CD14-positive monocyte (primary cell): ENCODE measurements at places on chromosomes 1 and 21.

GRCh38 chr1:181556631-181557030 is 73.3 kb downstream of the CACNA1E start:
- DNase-seq: no peak

- no peak for DNase-seq
Measured at GRCh38 chr1:119150150-119150549, 9.7 kb upstream of the WARS2 start.

- no peak for DNase-seq
Measured at GRCh38 chr21:45873418-45873817, 108.2 kb upstream of the COL6A1 start.

- no peak for DNase-seq
Measured at GRCh38 chr1:85799737-85800136, 91.5 kb upstream of the ZNHIT6 start.

- no peak for DNase-seq
Measured at GRCh38 chr1:204042516-204042915, 30.4 kb upstream of the SOX13 start.

DNA sequence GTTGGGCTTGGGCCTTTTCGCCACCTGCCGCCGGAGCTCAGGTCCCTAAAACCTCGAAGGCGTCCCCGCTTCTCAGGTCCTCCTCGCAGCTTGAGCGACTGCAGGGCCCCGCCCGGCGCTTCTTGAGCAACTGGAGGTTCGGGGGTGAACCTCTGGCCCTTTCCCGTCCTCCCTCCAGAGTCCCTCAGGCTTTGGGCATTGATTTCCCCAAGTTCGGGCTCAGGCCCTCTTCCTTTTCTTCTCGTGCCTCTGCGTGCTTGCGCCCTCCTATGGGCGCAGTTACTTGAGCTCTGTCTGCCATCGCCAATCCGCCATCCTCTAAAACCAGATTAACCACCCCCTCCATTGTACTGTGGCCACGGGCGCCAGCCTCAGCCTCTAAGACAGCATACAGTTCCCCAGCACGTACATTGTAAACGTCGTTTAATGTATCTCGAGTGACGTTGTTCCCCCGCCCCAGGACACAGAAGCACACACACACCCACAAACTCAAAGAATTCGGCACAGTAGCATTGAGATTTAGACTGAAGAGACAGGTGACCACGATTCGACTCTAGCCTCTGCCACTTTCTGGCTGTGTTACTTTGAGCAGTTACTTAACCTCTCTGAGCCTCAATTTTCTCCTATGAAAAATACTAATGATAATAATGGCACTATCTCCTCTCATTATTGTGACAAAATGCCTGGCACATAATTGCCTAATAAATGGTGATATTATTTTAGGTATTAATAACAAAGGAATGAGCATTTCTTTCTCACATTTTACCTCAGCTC is 22.6 kb downstream of the BTG2 start:
- DNase-seq: peak; percentile 71

GRCh38 chr1:30659702-30660101 is 63.7 kb downstream of the MATN1 start:
- DNase-seq: no peak

GRCh38 chr1:192802406-192802805 is 6.4 kb upstream of the RGS2 start:
- no peak for DNase-seq

DNA sequence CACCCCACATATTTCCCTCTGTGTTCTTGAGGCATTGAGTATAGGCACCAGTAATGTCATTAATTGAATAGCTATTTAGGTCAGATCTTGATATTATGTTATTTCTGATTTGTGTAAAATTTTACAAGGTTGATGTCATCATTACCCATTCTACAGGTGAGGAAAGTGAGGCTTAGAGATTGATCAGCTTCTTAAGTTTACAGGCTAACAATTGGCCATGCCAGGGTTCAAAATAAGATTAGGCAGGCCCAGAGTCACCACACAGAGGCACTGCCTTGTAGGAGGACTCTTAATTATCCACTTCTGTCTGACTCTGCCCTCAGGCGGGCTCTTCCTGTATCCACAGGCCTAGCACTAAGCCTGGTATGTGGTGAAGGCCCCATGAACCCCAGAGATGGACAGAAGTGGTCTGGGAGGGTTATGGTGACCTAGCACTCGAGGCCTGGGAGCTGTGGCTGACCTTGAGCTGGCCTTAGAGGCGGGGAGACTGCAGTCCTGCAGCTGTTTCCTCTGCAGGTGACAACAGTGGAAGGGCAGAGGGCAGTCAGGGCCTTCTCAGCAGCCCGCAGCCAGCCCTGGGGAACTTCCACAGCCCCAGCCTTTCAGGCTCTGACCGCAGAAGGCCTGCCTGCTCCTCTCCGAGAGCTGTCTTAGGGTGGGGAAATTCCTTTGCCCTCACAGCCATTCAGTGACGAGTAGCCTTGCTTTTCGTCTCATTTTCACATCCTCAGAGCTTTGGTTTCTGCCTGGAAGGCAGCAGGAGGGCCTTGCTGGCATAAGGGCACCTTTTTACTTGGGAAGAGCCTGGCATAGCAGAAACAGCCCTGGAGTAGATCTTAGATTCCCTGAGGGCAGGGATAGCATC is 12.2 kb downstream of the ZDHHC18 start:
- DNase-seq: no peak

GRCh38 chr1:205069371-205070125 is 14.7 kb downstream of the TMEM81 start:
- no peak for DNase-seq

- DNase-seq: no peak
Measured at GRCh38 chr1:107149946-107150345, 9.1 kb downstream of the NTNG1 start.

DNA sequence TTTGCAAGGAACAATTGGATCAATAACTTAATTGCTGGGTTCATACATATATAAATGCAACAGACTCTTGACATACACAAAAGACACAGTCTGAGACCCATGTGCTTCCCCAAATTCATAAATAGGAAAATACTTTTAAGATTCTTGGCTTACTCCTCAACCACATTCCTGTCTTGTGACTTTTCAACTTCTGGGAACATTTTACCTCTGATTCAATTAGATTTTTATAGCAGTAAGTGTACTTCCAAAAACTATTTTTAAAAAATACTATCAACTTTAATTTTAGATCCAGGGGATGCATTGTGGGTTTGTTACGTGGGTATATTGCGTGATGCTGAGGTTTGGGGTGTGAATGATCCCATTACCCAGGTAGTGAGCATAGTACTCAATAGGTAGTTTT is 406.7 kb downstream of the RPS6KC1 start:
- no peak for DNase-seq

DNA sequence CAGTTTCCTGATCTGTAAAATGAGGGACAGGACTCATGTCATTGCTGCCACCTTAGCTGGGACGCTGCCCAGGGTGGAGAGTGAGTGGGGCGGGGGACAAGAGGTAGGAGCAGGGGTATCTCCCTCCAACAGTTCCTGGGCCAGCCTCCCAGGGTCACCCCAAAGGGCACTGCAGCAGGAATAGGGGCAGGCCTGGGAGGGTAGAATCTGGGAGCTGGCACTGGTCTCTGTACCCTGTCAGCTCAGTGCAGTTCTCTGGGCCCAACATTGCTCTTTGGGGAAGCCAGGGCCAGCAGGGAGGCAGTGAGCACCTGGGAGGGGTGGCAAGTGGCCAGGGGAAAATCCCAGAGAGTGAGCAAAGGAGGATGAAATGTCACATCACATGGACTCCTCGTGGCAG is 55.8 kb downstream of the ELK4 start:
- no peak for DNase-seq

- no peak for DNase-seq
Measured at GRCh38 chr1:181767001-181767708, 283.8 kb downstream of the CACNA1E start.

DNA sequence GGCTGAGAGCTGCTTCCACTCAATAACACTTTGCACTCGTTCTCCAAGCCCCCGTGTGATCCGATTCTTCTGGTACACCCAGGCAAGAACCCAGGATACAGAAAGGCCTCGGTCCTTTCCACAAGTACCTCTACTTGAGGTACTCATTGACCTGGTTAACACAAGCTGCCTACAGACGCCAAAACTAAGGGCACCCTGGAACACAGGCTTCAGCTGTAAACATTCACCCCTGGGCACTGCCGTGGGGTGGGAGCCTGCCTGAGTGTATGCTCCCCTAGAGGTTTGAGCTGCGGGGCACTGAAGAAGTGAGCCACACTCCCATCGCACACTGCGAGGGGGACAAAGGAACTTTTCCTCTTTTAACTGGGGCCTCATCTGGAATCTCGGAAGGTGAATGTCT is 30.5 kb downstream of the LRRC3 start:
- DNase-seq: no peak

- no peak for DNase-seq
Measured at GRCh38 chr1:34808051-34808810, 15.4 kb downstream of the GJA4 start.

- no peak for DNase-seq
Measured at GRCh38 chr1:15476927-15477326, 1.0 kb downstream of the CELA2B start.

DNA sequence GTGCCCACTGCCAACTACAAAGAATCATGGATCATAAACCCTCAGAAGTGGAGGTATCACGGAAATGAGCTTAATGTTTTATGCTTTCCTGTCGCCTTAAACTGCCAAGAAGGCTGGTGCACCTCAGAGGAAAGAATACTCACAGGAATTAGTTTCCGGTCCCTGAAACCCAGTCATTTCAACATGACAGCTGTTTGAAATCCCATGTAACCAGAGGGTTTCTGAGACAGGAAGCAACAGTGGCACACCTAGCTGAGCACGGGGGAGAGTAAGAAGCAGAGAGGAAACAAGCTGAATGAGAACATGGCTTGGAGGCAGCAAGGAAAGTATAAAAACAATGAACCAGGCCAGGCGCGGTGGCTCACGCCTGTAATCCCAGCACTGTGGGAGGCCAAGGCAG is 3.9 kb downstream of the JAK1 start:
- no peak for DNase-seq

GRCh38 chr1:15148475-15148874 is 5.1 kb upstream of the TMEM51 start:
- DNase-seq: no peak

DNA sequence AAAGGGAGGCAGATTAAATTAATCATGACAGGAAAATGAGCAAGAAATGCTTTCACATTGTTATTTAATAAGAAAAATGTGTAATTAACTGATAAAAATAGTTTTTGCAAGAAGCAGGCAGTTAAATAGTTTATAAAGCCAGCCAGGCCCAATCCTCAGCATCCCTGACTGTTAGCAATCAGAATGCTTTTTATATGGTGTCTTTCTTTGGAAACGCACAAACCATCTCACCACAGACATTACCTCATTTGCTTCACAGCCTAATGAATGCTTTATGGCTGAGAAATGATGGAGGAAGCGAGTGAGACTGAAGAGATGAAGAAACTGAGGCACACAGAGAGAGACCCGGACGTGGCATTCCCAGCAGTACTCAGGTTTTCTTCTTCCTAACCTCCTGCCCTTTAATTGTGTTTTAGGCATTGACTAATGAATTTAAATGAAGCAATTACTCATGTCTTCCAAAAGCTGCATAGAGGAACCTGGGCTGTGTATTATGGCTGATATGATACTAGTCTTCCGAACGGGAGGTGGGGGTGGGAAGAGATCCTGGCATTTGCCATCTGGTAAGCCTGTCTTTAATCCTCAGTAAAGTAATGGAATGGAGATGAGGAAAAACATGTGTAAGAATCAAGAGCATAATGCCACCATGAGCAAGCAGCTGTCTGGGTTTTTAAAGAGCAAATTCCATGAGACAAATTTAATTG is 116.1 kb upstream of the LMO4 start:
- DNase-seq: no peak

DNA sequence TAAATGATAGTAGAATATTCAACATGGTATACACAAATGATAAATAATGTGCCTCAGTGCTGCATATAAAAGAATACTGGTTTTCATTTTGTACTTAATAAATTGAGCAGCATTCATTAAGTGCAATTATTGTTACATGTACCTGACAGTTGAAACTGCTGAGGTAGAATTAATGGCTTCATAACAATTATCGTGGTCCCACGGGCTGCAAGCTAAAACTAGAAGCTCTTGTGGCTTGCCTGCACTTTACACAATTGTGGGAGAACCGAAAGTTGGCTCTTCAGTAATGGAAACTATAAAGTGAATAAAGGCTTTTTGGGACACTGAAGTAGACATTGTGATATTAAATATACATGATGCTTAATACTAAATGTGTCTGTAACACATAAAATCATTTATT is 23.2 kb downstream of the INSL5 start:
- no peak for DNase-seq

- DNase-seq: no peak
Measured at GRCh38 chr1:69103705-69104385, 463.9 kb upstream of the LRRC7 start.

GRCh38 chr21:43986544-43987451 is 25.3 kb upstream of the TRAPPC10 start:
- DNase-seq: no peak

GRCh38 chr1:18798533-18798932 is 60.9 kb downstream of the TAS1R2 start:
- no peak for DNase-seq

DNA sequence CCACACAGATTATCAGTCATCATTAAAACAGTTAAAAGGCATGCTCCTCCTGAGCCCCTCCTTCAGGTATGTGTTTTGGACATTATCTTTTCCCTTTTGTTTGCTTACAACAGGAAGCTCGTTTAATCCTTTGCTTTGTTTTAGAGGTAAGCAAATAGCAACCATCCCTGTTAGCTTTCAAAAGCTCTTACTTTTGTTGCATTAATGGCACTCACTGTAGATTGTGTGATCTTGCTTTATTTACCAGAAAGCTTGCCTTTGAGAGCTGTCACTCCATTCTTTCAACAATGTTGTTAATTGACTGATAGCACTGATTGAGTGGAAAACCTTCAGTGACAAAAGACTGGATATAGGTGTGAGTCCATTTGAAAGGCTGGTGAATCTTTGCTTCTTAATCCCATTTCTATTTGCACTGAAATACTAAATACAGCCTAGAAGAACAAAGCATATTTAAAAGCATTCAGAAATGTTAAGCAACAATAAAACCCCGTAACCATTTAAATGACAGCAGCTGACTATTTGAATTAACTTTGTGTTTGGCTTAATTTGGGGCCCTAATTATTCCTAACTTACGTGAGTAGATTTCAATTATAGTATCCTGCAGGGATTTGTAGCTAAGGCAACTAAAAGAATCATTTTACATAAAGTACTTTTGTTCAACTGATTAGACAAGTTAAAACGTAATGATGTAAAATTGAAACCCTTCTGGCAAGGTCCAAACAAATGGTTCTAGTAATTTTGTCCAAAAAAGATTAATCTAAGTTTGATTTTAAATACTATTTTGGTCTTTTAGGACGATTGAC is 48.3 kb downstream of the ADGRL2 start:
- no peak for DNase-seq

- DNase-seq: no peak
Measured at GRCh38 chr1:156358641-156359040, 10.4 kb upstream of the RHBG start.
